ENCODE measurements at places on chromosomes 4 and X. TPM values are rescaled to one million over a fixed set of nuclear protein-coding genes. Genes with fewer than 3 reads are reported as not detected.

Gene SLC10A6
- total RNA-seq = not detected

Gene DSPP
- total RNA-seq = not detected

Gene FGG
- not detected for total RNA-seq

GRCh38 chr4:124092541-124092984, 620.0 kb downstream of the ANKRD50 start:
- no peak for DNase-seq

GRCh38 chr4:73869130-73870055, at the start of gene CXCL1:
TSS of gene CXCL1 (plus strand) at chr4:73869393. CDS start at chr4:73869471, 78 bp downstream.
- no peak for DNase-seq

DNA sequence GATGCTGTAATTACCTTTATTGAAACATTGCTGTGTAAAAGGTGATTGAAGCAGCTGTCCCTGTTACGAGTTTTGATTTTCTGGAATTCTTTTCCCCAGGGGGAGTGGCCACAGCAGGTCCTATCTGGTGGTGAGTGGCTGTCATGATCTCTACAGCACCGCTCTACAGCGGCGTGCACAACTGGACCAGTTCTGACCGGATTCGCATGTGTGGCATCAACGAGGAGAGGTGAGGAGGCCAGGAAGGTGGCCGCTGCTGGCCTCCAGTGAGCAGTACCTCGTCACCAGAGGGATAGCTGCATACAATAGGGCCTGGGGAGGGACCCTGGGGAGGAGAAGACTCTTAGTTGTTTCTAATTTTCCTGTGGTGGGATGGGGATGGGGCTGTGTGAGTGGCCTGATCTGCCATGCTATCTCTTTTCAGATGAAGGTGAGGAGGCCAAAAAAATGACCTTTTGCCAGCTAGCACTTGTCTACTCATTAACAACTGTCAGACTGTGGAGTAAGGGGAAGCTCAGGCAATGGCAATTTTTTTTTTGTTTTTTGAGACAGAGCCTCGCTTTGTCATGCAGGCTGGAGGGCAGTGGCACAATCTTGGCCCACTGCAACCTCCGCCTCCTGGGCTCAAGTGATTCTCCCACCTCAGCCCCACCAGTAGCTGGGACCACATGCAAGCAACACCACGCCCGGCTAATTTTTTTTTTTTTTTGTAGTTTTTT, 22.8 kb downstream of the BCORL1 start:
- no peak for DNase-seq

Gene ARHGAP6
- not detected for total RNA-seq

Gene UGT2B7
- not detected for total RNA-seq

DNA sequence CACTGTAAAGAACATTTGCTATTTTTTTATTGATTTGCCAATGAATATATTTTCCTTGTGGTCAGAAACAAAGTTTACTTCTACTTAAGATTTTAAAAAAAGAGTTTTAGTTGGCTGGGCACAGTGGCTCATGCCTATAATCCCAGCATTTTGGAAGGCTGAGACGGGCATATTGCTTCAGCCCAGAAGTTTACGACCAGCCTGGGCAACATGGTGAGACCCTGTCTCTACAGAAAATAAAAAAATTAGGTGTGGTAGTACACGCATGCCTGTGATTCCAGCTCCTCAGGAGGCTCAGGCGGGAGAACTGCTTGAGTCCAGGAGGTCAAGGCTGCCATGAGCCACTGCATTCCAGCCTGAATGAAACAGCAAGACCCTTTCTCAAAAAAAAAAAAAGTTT, 36.8 kb downstream of the LRP2BP start:
- DNase-seq = no peak

Gene PCDH19
- total RNA-seq = not detected

Gene HOPX
- 124 TPM for total RNA-seq

DNA sequence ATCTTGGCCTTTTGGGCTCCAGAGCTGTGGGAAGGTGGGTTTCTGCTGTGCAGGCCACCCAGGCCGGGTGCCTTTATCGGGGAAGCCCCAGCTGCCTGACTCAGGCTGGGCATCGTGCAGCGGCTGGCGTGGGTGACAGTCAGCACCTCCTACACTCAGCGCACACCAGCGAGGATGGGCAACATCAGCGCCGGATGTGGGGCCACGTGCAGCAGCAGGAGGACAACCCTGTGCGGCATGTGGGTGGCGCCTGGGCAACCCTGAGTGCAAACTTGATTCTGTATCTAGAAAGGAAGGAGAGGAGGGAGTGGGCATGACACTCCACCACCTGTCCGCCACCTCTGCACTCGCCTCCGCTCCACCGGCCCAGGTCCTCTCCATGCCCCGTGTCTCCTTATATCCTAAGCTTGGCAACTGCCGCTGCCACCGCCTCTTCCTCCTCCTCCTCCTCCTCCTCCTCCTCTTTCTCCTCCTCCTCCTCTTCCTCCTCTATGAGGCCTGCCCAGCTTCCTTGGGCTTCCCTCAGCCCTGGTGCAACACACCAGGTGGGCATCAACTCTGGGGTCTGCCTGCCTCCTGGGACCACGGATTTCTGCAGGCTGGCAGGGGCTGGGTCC, 107.4 kb upstream of the AFAP1 start:
- DNase-seq = peak; percentile 57

- no peak for DNase-seq
Observed at GRCh38 chr4:104642521-104642920, 147.8 kb upstream of the CXXC4 start.

DNA sequence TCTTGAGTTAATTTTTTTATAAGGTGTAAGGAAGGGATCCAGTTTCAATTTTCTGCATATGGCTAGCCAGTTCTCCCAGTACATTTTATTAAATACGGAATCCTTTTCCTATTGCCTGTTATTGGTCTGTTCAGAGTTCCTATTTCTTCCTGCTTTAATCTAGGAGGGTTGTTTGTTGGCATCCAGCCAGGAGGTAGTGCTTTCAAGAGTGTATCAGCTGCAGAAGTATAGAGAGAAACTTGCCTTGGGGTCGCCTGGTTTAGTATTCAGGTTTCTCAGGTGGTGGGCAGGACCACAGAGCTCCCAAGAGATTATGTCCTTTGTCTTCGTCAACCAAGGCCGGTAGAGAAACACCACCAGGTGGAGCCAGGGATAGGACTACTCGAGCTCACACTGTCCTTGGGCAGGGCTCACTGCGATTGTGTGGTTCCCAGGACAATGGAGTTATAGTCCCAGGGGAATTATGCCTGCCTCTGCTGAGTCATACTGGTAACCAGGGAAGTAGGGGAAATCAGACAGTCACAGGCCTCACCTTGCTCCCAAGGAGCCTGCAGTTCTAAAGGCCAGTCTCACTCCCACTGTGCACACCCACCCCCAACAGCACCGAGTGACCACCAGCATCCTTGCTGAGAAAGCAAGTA, 168.1 kb downstream of the VSIG4 start:
- peak; percentile 14 for DNase-seq

- DNase-seq = no peak
Observed at GRCh38 chrX:68438575-68438974, 5.3 kb upstream of the OPHN1 start.

DNA sequence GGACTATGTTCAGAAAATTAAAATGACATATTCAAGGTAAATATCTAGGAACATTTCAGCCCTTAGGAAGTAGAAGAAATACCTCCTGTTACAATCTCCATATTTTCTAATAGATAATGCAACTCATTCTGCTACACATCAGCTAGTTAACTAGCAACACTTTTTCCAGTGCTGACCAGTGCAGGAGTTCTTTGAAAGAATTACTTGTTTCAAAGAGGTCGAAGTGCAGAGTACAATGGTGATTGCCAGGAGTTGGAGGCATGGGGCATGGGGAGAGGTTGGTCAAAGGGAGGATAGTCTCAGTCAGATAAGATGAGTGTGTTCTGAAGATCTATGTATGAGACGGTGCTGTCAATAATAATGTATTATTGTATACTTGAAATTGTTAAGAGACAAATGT, 53.1 kb downstream of the MTNR1A start:
- no peak for DNase-seq

Gene NAT8L
- total RNA-seq = 0.19 TPM

GRCh38 chr4:114108869-114109268, 129.4 kb upstream of the ARSJ start:
- no peak for DNase-seq

Gene GAGE12F
- total RNA-seq = not detected

Gene C1QTNF7
- total RNA-seq = not detected
